NCI-H2107 (cell line): ENCODE measurements at places on chromosomes 11 and 22.

GRCh38 chr11:46554213-46555147 is 39.3 kb downstream of the AMBRA1 start:
- DNase-seq, result no peak

DNA sequence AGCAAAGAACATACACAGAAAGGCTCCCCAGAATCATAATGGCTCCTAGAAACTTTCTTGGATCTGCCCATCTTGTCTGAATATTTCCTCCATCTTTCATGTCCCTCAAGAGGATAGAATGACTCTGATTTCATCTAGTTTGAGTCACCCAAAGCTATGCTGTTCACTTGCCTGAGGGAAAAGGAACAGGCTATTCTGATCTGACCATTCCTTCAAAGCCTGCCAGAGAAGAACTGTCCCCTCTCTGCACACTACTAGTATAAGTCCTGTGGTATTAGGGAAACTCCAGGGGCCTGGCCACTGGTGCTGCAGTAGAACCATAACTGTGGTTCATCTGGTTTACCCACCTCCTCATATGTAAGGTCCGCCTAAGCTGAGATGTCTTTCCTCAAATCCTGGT is 2.4 kb upstream of the PATE1 start:
- no peak for DNase-seq

DNA sequence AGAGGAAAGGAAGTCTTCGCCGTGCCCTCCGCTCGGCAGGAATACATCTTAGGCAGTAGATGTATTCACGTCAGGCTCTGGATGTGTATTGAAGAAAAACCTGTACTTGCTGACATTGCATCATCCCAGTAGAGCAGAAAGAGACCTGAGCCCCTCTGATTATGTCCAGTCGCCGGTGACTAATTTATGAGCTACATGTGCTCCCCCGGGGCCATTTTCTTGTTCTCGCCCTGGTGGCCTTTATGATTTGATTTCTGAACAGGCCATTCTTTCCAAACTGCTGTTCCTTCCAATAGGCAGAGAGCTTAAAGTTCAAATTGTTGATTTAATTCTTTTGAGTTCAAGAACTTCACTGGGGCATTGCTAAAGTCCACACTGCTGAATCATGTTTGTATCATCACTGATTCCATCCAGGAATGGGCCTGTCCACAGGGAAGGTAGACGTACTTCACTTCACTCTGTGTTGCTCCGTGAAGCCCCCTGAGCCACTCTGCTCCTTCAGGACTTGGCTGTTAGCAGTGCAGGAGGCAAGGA is 137.3 kb upstream of the RASSF10 start:
- DNase-seq, result no peak

GRCh38 chr11:8913961-8914660 is 3.1 kb downstream of the AKIP1 start:
- DNase-seq, result peak; percentile 6

DNA sequence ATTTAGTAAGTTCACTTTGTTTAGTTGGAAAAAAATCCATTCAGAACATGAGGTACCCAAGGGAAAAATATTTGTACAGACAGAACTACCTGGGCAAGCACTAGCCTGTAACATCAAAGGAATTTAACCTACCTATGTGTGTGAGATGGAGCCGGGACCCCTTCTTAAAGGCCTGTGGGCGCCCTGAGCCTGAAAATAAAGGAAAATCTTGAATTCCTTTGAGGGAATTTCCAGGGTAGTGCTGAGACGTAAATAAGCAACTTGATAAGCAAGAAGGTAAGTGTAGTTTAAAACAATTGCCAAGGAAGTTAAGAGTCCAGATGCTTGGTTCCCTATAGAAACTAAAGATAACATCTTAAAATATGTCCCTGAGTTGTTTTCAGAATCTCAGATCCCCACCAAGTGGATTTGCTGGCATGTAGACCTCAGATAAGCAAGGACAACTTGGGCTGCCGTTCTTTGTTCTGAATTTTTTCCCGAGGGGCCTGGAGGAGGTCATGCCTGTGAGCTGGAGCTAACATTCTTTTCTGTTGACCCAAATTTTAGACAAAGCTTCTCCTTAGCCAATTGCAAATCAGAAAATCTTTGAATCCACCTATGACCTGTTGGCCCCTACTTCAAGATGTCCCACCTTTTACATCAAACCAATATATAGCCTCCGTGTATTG is 31.0 kb downstream of the MED17 start:
- DNase-seq, result no peak

GRCh38 chr11:122157653-122158161 is 41.7 kb upstream of the BLID start:
- no peak for DNase-seq
